ENCODE measurements at places on chromosomes 5 and 9.

GRCh38 chr5:39253196-39253595 lies 33.8 kb upstream of the FYB1 start:
- DNase-seq = no peak

DNA sequence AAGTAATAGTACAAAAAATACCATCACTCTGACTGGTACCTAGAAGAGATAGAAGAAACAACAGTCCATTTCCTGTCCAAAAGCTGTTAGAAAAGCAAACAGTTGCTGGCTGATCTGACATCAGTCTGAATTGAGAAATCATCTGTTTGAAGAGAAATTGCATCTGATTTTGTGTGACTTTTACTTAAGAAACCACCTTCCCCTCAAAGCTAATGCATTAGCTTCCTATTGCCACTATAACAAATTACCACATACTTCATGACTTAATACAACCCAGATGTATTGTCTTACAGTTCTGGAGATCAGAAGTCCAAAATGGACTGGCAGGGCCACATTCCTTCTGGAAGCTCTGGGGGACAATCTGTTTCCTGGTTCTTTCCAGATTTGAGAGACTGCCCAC lies 385.9 kb upstream of the TLE4 start:
- DNase-seq = no peak

DNA sequence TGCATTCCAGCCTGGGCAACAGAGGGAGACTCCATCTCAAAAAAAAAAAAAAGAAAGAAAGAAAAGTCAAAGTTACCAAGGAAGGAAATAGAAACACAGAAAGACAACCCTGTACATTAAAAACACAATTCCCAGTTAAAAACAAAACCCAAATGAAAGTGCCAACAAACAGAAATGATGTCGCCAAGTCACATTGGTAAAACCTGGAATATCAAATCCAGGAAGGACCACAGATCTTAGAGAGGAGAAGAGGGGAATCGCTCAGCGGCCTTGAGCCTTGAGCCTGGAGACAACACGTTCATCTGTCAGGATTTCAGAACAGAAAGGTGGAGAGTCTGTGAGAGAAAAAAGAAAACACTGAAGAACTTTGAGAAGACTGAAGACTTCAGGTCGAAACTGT lies 1.2 kb upstream of the ZDHHC11 start:
- DNase-seq = no peak

GRCh38 chr5:79582186-79582585 lies 30.1 kb upstream of the TENT2 start:
- DNase-seq = no peak

DNA sequence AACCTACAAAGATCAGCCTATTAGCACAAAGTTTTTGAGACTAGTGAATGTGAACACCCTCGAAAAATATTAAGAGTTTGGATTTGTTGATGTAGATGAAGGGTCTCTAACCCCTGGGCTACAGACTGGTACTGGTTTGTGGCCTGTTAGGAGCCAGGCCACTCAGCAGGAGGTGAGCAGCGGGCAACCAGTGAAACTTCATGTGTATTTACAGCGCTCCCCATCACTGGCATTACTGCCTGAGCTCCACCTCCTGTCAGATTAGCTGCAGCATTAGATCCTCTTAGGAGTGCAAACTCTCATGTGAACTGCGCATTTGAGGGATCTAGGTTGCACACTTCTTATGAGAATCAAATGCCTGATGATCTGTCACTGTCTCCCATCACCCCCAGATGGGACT lies 11.2 kb upstream of the PAM start:
- no peak for DNase-seq

GRCh38 chr5:44183753-44184152 lies 205.5 kb downstream of the FGF10 start:
- no peak for DNase-seq

- DNase-seq = no peak
Observed at GRCh38 chr9:121860744-121861143, 209.3 kb downstream of the DAB2IP start.

GRCh38 chr9:27602142-27602861 lies 29.0 kb upstream of the C9orf72 start:
- no peak for DNase-seq

DNA sequence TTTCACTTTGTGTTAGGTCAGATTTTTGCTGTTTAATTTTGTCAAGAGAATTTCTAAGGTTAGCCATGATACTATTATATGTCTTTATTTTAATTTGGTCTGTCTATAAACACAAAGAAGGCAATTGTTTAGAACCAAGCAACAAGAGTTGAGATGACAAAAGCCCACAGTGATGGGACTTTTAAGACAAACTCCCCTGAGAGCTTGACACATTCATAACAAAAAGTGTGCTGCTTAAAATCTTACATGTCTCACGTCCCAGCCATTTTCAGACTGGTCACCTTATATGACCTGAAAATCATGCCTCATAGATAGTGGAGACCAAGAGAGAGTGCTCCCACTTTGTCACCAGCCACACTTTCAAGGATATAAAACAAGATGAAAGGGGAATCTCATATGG lies 21.6 kb upstream of the NNT start:
- no peak for DNase-seq

GRCh38 chr5:111153483-111153882 lies 61.3 kb downstream of the WDR36 start:
- no peak for DNase-seq

- DNase-seq = no peak
Observed at GRCh38 chr5:67246546-67247268, 50.1 kb upstream of the CD180 start.

DNA sequence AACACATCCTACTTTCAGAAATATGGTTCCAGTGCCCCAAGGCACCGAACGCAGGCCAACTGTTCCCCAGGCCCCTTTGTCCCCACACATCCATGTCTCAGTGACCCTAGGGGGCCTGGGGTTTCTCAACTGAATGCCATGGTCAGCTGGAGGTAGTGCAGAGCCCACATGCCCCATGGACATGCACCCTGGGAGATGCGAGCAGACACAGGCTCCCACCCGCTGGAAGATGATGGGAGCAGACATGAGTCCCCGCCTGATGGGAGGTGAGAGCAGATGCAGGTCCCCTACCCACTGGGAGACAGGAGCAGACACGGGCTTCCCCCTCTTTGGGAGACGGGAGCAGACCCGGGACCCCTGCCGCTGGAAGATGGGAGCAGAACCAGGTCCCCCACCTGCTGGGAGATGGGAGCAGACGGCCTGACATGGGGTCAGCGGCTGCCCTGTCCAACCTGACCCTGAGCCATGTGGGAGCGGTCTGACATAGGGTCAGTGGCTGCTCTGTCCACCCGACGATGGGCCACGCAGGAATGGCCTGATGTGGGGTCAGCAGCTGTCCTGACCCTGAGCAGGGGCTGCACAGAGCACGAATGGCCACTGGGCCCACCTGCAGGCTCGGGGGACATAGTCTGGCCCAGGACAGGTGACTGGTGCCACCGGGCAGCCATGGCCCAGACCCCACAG lies 18.4 kb downstream of the ZDHHC11B start:
- no peak for DNase-seq

GRCh38 chr5:113989913-113990305 lies 372.0 kb upstream of the KCNN2 start:
- DNase-seq = no peak

DNA sequence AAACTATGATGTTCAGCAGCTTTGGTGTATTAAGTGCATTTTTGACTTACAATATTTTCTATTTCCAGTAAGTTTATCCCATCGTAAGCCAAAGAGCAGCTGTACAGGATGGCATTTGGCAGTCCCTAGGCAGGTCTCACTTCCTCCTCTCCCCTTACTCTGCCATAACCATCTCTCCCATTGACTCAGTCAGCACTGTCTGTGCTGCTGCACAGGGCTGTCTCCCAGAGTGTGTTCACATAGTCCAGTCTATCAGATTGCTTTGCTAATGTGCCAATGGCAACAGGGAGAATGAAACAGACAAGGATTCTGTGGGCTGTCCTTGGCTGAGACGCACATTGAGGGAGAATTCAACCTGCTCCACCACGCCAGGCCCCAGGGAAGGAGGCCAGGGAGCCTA lies 47.0 kb upstream of the CAST start:
- DNase-seq = no peak

GRCh38 chr5:145906401-145906800 lies 30.0 kb upstream of the SH3RF2 start:
- DNase-seq = no peak

DNA sequence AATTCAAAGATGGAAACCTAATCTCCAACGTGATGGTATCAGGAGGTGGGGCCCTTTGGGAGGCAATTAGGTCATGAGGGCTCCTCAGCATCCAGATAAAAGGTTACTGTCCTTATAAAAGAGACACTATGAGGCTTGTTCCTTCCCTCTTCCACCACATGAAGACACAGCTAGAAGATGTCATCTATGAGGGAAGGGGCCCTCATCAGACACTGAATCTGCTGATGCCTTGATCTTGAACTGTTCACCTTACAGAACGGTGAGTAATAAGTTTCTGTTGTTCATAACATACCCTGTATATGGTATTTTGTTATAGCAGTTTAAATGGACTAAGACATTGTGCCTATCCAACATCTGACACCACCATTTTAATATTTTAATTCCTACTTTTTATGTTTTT lies 19.7 kb upstream of the CCNH start:
- no peak for DNase-seq

- no peak for DNase-seq
Observed at GRCh38 chr9:127209220-127209619, 55.4 kb upstream of the GARNL3 start.

DNA sequence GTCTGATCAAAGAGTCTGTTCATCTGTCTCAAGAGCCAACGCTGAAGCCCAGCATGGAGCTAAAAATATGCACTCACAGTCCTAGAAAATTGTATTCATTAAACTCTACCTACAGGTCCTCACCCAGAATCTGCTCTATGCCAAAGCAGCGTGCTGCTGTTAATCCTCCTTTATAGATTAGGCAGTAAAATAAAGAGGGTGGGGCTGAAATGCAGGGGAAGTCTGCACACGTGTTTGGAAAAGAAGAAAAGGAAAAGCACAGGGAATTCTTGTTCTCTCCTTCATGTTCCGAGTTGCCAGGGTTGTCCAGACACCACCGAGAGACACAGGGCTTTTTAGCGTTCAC lies 121.4 kb upstream of the TMEM161B start:
- no peak for DNase-seq

GRCh38 chr5:145791866-145792265 lies 43.3 kb downstream of the PRELID2 start:
- DNase-seq = no peak

GRCh38 chr5:105903069-105903468 lies 1767.7 kb downstream of the EFNA5 start:
- no peak for DNase-seq

- no peak for DNase-seq
Observed at GRCh38 chr9:8486095-8486494, 686.5 kb upstream of the DMAC1 start.

DNA sequence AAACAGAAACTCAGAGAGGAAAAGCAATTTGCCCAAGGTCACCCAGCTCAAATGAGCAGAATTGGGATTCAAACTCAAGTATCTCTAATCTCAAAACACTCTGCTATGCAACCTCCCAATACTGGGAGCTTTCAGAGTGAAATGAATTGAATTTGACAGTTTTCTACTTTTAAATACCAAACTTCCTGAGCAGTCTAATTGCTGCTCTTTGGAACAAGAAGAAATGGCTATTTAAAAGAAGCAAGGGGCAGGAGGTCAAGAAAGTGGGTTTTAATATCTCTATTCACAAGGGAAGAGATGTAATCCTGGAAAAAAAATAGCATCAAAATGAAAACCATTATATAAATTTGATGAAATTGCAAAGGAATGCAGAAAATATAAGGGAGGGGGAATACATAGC lies 142.6 kb downstream of the INSYN2B start:
- DNase-seq = no peak

GRCh38 chr5:39519079-39519478 lies 94.3 kb upstream of the DAB2 start:
- DNase-seq = no peak

- no peak for DNase-seq
Observed at GRCh38 chr5:154058055-154059038, 19.6 kb downstream of the MFAP3 start.

GRCh38 chr5:114658194-114658593 lies 296.3 kb downstream of the KCNN2 start:
- DNase-seq = no peak
